ENCODE measurements at places on chromosomes 5 and 9. TPM values are rescaled to one million over a fixed set of nuclear protein-coding genes. Genes with fewer than 3 reads are reported as not detected.

Gene CDH6
- total RNA-seq = 77.2 TPM

Gene SPATA31D4
- not detected for total RNA-seq

Gene GBGT1
- total RNA-seq = 5.6 TPM

Gene NR2F1-AS1
- total RNA-seq = 31.4 TPM

Gene GPR151
- total RNA-seq = not detected

Gene SMIM3
- 49.2 TPM for total RNA-seq

Gene MZB1
- total RNA-seq = not detected

Gene PCDHB5
- 0.29 TPM for total RNA-seq

Gene TLX3
- not detected for total RNA-seq
